ENCODE measurements at places on chromosomes 2 and 18.

DNA sequence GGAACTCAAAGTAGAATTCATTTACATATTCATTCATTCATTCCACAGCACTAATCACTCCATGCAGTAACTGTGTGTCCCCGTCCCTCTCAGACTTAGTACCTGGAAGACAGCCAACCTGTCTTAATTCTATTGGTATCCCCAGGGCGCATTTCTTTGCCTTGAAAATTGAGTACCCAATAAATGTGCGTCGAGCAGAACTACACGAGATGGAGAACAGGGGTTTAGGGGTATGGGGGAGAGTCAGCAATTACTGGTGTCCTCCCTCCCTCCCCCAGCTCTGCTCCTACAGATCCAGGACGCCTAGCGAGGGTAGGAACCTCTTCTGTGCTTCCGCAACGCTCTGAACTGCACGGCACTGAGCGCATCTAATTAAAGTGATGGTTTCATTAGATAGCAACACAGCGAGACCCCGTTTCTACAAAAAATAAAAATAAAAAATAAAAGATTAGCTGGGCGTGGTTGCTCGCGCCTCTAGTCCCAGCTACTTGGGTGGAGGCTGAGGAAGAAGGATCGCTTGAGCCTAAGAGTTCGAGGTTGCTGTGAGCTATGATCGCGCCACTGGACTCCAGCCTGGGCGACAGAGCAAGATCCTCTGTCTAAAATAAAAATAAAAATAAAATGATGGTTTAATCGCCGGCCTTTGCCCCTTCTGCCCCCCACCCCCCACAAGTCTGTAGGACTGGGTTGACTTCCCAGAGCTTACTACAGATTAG lies 614 bp upstream of the FKBP1B start:
- no peak for DNase-seq

- no peak for DNase-seq
Observed at GRCh38 chr2:58899692-58900091, 658.6 kb upstream of the FANCL start.

GRCh38 chr2:15348636-15349035 lies 212.5 kb downstream of the NBAS start:
- DNase-seq = no peak

DNA sequence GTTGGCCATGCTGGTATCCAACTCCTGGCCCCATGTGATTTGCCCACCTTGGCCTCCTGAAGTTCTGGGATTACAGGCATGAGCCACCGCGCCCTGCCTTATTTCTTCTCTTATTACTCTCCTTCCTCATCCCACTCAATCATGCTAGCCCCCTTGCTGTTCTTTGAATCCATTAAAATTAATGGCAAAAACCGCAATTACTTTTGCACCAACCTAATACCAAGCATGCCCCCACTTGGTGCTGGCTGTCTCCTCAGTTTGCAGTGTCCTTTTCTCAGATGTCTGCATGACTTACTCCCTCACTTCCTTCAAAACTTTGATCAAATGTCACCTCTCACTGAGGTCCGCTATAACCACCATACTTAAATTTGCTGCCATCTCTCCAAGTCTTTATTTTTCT lies 34.6 kb downstream of the DYTN start:
- no peak for DNase-seq

GRCh38 chr2:26584656-26585055 lies 56.5 kb downstream of the CIB4 start:
- DNase-seq = no peak

GRCh38 chr2:27741673-27742072 lies 29.8 kb upstream of the MRPL33 start:
- DNase-seq = no peak

DNA sequence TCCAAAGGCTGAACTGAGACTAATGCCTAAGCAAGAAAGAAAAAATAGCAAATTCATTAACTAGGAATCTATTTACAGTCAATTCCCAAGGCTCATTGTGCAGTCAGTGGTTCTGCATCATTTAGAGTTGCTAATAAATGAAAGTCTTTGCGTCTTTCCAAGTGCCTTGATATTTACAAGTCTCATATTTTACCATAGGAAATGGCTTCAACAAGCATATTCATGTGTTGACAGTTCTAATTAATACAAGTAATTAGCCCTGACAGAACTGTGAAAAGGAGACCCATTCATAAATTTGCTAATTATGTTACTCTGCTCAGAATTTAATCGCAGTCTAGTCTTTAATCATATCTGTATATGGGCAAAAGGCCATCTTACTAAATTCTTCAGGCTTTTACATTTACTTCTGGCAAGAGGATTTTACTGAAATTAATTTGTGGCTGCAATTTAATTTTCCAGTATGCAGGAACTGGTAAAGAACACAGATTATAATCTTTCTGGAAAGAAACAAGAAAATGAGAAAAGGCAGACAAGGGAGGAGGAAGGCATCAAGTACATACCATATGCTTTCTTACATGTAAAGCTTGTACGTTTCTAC lies 126.4 kb downstream of the RHBDD1 start:
- DNase-seq = no peak

- no peak for DNase-seq
Observed at GRCh38 chr2:236063994-236064393, 104.2 kb downstream of the GBX2 start.

DNA sequence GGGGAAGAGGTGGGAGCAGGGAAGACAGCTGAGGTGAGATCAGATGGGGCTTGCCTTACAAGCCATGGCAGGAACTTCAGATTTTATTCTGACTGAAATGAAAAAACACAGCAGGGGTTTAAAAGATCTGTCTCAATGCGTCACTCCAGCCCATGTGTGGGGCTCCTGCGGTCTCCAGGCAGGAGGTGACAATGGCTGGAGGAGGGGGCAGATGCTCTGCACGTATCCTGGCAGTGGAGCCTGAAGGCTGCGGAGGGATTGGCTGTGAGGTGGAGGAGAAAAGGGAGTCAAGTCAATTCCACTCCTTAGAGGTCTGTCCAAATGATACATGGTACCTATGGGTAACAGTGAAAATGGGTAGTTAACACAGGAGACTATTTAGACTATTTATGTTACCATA lies 40.5 kb upstream of the KIDINS220 start:
- DNase-seq = no peak

GRCh38 chr2:233273120-233273519 lies 21.6 kb downstream of the ATG16L1 start:
- DNase-seq = no peak

DNA sequence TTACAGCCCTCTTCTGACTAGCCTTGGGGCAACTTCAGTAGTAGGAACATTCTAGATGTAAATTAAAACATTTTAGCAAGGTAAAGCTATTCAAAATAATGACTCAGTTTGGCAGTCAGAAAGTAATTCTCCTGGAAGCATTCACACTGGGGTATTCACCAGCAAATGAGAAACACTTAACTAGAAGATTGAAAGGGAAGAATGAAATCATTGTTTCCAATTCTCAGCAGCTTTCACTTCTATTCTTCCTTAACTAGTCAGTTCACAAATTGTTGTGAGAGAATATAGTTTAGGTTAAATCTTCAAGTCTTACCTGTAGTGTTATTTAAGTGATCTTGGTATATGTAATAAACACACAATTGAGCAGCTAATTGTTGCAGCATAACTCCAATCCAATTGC lies 1135.6 kb upstream of the FAM98A start:
- no peak for DNase-seq

DNA sequence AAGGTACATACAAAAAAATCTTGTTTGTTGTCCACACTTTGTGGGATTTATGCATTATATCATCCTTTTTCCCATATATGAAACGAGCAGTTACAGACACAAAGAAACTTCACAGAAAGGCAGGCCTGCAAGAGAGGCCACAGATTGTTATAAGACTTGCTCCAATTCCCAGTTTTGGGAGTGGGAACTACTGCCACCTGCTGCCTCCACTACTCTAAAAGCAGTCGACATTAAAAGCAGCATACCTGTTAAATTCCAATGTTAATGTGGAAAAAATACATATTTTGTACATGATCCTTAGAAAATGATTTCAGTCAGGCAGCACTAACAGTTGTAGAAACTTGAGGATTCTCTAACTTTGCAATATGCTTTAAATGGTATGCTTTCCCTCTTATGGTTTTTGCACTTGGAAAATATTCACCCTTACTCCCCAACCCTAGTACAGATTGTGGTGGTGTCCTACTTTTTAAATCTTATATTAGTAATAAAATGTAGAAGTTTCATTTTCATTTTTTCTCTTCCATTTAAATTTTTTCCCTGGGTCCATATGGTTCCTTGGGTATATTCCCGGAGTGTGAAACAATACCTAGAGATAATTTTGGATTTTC lies 37.9 kb downstream of the SLC38A11 start:
- DNase-seq = no peak

DNA sequence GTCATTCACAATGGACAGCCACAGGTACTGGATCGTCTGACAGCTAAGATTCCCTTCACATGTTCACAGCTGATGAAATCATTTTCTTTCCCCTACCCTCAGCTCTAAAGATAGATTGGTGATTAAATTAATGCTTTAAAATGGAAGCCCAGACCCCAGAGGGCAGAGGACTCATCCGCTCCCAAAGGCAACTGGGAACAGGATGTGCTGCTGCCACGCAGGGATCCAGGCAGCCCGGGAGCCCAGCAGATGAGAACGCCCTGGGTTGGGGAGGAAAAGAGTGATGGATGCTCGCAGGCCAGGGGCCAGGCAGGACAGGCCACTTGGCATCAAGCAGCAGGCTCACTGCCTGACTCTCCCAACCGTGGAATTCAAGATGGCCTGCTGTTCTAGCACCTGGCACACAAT lies 41.3 kb downstream of the HDHD2 start:
- no peak for DNase-seq

- DNase-seq = no peak
Observed at GRCh38 chr2:12606472-12607000, 110.2 kb upstream of the TRIB2 start.

DNA sequence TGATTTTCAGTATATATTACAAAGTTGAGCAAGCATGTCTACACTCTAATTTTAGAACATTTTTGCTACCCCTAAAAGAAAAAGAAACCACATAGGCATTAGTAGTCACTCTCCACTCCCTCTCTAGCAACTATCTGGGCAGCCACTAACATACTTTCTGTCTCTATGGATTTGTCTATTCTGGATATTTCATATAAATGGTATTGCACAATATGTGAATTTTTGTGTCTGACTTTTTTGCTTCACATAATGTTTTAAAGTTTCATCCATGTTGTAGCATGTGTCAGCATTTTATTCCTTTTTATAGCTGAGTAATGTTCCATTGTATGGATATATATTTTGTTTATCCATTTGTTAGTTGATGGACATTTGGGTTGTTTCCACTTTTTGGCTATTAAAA lies 232.5 kb upstream of the CTAGE1 start:
- DNase-seq = no peak

DNA sequence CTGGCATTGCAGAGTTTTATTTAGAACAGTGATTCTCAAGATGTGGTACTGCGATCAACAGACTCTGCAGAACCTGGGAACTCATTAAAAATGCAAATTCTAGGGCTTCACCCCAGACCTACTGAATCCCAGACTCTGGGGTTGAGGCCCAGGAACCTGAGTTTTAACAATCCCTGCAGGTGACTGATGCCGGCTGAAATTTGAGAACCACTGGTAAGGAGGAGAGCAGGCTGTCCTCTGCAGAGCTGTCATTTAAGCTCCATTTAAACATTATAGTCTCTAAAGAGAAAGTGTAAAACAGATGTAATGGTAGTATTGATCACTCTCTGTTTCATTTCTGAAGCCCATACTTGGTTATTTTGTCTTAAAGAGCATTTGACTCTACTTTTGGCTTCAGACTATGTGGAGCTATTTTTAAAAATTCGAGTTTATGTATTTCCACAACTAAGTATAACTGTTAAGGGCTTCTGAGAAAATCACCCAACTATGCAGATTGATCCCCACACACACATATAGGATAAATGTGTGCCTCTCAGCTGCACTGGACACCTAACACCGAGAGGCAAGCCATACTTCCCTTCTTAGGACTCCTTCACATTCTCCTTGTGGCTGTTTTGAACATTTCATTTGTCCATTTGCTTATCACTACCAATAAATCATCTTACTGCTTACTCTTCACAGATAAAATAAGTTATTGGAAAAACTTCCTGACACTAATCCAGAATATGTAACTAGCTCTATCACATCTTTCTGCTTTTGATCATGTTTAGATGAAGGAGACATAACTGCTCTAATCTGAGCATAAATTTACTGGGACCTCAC lies 487.5 kb downstream of the DLGAP1 start:
- no peak for DNase-seq

- no peak for DNase-seq
Observed at GRCh38 chr2:25098056-25098455, 56.2 kb downstream of the EFR3B start.

GRCh38 chr18:75728621-75729020 lies 301.1 kb upstream of the SMIM21 start:
- no peak for DNase-seq

GRCh38 chr2:38658613-38659012 lies 7.3 kb upstream of the GALM start:
- peak; percentile 6 for DNase-seq

DNA sequence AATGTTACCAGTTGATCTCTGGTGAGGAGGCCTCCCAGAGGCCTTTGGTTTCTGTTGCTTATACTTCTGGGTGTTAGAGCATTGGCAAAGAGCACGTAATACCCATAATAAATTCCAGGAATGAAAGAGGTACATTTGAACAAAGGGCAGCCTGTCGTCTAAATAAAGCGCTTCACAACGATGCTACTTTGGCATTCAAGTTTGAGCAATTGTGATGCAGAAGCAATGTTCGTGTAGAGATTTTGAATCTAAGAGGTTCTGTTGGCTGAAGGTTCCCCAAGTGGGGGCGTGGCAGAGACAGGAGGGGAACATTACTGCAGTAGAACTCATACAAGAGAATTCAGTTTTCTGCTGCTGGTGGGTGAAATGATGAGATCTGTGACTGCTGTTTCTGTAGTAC lies 27.8 kb downstream of the ZNF532 start:
- no peak for DNase-seq

DNA sequence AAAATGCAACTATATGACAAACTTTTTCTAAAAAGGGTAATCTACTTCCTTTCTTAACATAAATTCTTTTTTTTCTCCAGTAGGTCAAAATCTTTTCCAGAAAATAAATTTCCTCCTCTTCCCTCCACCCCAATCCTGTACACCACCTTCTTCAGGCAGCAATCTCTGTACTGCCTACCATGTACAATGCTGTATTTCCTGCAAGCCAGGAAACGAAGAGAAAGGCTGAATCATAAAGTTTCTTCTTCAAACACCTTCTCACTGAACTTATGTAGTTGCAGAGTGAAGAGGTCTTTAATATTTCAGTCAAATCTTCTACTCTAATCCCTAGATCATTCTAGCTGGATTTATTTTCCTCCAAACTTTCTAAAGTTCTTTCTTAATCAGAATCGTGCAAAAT lies 18.2 kb upstream of the C2orf66 start:
- no peak for DNase-seq

DNA sequence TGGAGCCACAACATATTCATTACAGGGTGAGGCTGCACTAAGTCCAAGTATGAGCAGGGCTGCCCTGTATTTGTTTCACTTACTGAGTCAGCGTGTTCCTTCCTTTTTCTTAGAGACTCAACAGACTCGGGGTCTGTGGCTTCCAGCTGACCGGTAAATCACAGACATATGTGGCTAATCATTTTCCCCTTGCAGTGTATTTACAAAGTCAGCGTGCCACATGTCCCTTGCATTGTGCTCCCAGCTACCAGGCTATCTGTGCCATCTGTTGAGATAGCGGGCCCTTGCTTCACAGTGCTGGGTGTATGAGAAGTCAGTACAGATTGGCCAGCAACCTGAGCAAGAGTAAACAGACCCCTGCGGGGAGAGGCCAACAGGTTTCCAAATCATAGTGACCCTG lies 254.3 kb downstream of the LRRTM1 start:
- DNase-seq = no peak

Measured in GF-D8 (cell line).